Omental fat pad (tissue), 4 donors: ENCODE measurements at places on chromosomes 12 and 14. TPM values are rescaled to one million over a fixed set of nuclear protein-coding genes. Genes with fewer than 3 reads are reported as not detected.

DNA sequence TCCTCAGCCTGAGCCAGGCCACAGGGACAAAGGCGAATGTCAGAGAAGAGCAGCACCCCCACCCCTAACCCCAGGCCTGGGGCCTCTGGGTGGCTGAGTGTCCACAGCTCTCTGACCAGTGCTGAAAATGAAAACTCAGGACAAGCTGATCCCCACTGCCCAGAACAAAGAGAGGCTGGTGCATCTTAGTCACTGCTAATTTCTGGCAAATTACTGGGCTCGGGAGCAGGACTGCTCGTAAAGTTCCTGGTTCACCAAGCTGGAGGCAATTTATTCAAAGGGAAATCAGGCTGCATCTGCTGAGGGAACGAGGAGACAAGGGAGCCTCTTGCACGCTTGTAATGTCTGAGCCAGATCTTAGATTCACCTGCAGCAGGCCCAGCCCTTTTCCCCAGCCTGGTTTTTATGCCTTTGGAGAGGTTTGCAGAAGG is 43.2 kb downstream of the CALM1 start:
- DNase-seq, result no peak

DNA sequence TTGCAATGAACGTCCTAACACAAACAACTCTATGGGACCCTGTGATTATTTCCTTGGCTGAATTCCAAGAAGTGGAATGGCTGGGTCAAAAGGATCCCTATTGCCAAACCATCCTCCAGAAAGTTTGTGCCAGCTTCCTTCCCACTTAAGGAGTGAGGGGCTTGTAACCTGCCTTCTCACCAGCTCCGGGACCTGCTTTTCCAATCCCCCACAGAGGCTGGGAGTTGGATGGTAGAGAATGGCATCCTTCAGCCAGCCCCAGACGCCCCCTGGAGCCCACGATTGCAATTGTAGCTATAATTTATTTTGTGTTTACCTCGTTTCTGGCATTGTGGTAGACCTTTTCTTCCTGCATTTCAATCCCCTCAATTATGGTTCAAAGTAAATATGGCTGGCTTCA is 9.7 kb upstream of the ZDHHC22 start:
- DNase-seq, result no peak

GRCh38 chr14:104222396-104223036 is 84.1 kb downstream of the KIF26A start:
- no peak for DNase-seq

- DNase-seq, result no peak
Measured at GRCh38 chr12:777550-778047, 25.2 kb downstream of the WNK1 start.

- DNase-seq, result no peak
Measured at GRCh38 chr14:89779707-89780106, 174.8 kb downstream of the EFCAB11 start.

DNA sequence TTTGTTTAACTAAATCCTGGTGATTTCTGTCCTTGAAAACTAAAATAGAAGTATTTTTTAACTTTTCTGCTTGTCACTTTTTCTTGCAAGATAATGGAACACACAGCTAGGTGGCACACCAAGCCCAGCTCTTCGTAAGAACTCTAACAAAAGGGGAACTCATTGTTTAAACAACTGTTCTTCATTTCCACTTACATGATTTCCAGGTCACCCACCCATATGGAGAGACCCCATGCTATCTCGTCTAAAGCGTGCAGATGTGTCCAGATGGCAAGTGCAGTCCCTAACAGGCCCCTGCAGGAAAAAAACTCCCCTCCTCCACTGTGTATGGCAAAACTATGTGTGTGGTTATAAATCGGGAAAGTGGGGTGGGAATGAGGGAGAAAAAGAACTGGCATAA is 43.3 kb upstream of the NT5DC3 start:
- no peak for DNase-seq

DNA sequence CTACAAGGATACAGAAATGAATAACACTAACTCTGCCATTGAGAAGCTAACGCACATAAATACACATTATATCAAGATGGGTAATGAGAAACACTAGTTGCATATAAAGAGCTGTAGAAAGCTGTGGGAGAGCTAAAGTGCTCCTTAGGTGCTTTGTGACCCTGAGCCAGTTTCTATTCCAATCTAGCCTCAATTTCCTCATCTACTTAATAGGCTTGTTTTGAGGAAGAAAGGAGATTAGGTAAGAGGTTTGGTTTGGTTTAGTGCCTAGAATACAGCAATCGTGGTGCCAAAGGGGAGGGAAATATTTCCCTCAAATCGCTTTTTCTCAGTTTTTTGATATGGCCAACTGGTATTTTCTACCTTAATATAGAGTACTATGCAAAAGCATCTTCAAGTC is 994 bp downstream of the SRP54 start:
- DNase-seq, result no peak

DNA sequence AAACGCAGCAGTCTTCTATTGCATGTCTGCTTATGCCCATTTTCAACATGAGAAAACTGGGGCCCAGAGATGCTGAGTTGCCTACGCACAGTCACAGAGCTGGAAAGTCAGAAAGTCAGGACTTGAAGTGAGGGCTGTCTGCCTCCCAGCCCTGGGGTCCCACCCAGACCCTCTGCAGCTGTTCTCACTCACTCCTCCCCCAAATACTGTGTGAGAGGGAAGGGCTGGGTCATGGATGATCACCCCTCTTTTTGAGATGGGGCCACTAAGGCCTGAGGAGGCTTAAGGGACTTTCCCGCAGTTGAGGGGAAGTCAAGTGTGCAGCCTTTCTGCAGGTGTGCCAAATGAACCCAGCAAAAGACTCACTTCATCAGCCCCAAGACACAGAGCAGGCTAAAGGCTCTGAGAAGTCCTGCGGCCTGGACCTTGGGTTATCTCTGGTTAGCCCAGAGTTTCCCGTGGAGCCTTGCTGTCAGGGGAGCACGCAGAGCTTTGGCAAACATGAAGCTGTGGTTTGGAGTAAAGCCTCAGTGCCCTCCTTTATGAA is 18.7 kb downstream of the DTX1 start:
- no peak for DNase-seq

GRCh38 chr12:118061873-118062843 is 1.2 kb upstream of the WSB2 start:
- DNase-seq, result no peak

DNA sequence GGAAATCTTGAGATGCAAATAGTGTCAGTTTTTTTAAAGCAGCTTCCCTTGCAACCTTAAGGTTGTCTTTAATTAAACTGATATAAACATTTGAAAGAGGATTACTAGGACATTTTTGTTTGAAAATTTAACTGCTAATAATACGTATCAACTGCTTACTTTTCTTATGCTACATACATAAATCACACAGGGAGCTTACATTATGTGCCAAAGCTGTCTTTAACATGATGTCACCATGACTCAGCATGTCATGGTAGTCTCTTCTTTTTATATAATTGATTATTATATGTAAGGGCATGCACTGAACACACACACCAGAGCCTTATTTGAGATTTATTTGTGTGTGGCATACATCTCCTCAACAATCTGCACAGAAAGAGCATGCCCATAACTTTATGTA is 63.0 kb upstream of the PTHLH start:
- no peak for DNase-seq

DNA sequence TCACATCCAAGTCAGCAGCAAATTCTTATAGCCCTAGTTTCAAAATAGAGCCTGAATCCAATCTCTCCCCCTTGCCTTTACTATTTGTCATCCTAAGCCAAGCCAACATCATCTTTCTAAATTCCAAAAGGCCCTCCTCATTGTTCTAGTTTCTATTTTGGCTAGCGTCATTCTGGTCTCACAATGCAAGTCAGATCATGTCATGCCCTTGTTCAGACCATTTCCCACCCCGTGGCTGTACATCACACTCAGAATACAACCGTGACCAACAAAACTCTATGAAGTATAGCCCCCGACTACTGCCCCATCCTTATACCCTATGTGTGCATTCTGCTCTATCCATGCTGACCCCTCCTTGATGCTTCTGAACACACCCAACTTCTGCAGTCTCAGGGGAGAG is 12.3 kb upstream of the GNG2 start:
- DNase-seq, result no peak

GRCh38 chr12:105910030-105910429 is 228.7 kb downstream of the NUAK1 start:
- DNase-seq, result no peak

- no peak for DNase-seq
Measured at GRCh38 chr14:84036840-84037239, 1493.1 kb upstream of the FLRT2 start.

- DNase-seq, result no peak
Measured at GRCh38 chr12:6076346-6076745, 48.1 kb downstream of the VWF start.

DNA sequence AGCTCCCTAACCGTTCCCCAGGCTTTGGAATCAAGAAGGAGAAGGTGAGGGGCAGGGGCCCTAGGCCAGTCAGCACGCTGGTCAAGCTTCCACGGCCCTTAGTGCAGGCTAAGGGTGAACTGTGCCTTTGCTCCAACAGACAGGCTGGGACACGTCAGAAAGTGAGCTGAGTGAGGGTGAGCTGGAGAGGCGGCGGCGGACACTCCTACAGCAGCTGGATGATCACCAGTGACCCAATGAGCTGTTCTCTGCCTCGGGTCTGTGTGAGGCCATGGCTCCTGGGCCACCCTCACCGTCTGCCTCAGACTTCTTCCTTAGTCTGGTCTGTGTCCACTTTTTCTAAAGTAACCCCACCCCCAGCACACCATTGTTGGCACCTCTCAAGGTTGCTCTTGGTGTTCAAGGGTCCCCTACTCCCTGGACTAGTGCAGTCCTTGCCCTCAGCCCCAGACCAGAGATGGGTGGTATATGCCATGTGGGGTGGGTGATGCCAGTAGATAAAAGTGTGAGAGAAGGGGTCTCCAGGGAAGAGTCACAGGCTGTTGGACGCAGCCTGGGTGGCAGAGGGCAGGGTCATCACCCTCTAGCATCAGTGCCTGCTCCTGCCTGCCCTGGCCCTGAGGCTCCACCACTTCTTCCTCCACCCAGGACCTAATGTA is 20.7 kb downstream of the PRPF40B start:
- no peak for DNase-seq

DNA sequence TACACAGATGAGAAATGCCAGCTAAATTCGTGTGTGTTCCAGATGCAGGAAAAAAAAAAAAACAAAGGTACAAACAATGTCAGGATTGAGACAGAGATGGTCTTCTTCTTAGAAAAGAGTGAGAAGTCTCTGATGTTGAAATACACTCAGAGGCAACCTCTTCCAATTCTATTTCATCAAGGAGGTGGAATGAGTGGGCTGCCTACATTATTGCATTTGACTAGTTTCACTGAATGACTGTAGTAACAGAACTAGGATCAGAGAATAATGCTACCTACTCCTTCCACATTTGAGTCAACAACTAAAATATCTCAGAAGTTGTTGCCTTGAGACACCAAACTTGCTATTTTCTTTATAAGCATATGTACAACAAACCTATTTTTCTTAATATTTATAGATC is 1332.2 kb upstream of the FLRT2 start:
- no peak for DNase-seq

- DNase-seq, result no peak
Measured at GRCh38 chr14:20631023-20631879, 10.2 kb downstream of the OR6S1 start.

DNA sequence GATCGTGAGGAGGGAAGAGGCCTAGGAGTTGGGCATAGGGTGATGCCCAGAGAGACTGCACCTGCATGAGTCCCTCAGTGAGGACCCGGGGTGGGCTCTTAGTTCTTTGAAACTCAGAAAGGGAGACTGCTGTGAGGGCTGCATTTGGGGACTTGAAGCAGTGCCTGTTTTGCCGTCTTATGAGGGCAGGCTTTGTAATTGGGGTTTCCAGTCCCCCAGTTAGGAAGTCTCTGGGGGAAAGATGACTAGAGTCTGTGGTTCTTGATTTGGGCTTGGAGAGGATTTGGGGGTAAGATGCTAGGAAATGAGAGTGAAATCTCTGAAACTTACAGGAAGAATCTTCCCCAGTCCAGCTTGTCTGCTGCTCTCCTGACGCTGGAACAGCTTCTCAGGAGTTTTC is 99.6 kb downstream of the ARF6 start:
- no peak for DNase-seq

- no peak for DNase-seq
Measured at GRCh38 chr14:88961214-88961613, 136.8 kb downstream of the TTC8 start.

DNA sequence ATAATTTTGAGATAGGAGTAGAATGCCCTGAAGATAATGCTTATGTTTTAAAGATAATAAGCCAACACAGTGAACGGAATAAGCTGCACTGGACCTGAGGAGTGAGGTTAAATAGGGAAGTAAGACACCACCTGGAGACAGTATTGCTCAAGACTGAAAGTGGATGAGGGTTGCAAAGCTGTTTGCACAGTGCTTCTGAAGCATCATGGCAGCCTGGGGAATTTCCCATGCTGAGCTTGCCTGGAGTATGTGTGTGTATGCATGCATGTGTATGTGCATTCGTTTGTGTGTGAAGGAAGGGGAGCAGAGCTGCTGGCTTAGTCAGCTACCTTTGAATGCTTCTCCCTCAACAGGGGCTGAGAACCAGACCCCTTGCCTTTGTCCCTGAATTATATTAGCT is 35.8 kb downstream of the BHLHE41 start:
- DNase-seq, result no peak

DNA sequence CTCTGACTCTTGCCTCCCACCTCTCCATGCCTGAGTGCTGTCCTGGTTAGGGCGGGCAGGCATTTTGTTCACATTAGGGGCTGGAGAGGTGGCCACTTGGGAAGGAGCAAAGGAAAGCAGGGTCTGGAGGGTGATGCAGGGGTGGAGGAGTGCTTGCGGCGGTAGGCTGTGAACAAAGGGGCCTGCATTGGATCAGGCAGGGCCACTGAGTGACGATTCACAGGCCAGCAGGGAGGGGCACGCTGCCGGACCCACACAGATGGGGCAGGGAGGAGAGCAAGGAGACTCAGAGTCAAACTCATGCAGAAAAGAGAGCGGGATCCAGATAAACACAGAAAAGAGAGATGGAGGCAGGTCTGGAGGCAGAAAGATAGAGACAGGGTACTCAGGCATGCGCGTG is 58.4 kb upstream of the TBX3 start:
- DNase-seq, result no peak

GRCh38 chr14:80315681-80316080 is 104.4 kb upstream of the DIO2 start:
- no peak for DNase-seq

ACRBP gene
- 1.9 TPM for total RNA-seq

CD163 gene
- 367 TPM for total RNA-seq

MANSC4 gene
- not detected for total RNA-seq

GZMB gene
- 1.7 TPM for total RNA-seq

FAM181A gene
- total RNA-seq, result not detected

CLEC4C gene
- not detected for total RNA-seq

CLEC6A gene
- not detected for total RNA-seq

NOXRED1 gene
- total RNA-seq, result 0.28 TPM

MGP gene
- 836 TPM for total RNA-seq

RIN3 gene
- total RNA-seq, result 23.5 TPM

ADAM21 gene
- not detected for total RNA-seq

RNF41 gene
- 90.1 TPM for total RNA-seq

PTPRO gene
- total RNA-seq, result 5.5 TPM

ARHGEF40 gene
- 48.1 TPM for total RNA-seq
